Activated gamma-delta T cell (primary cell): ENCODE measurements at places on chromosomes 7 and 10.

DNA sequence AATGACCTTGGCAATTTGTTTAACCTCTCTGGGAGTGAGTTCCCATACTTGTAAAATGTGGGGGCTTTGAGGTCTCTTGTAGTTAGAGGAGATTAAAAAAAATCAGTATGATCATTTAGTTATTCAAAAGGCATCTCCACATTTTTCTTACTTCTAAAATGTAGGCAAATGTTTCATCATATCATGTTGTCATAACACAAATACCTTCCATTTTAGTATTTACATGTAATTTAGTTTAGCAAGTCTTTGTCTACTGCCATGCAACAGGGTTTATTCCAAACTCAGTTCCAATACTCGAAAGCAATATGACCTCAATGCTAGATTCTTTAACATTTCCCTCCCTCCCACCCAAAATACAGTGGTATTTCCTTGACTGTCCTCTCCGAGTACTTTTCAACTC is 262.8 kb upstream of the IMMP2L start:
- no peak for DNase-seq

GRCh38 chr7:91330191-91330808 is 66.1 kb downstream of the FZD1 start:
- no peak for DNase-seq

- DNase-seq: no peak
Measured at GRCh38 chr7:36637417-36637816, 86.9 kb downstream of the AOAH start.

- no peak for DNase-seq
Measured at GRCh38 chr10:29055101-29055500, 233.8 kb upstream of the LYZL1 start.

GRCh38 chr10:61998937-61999336 is 97.4 kb downstream of the ARID5B start:
- DNase-seq: no peak

DNA sequence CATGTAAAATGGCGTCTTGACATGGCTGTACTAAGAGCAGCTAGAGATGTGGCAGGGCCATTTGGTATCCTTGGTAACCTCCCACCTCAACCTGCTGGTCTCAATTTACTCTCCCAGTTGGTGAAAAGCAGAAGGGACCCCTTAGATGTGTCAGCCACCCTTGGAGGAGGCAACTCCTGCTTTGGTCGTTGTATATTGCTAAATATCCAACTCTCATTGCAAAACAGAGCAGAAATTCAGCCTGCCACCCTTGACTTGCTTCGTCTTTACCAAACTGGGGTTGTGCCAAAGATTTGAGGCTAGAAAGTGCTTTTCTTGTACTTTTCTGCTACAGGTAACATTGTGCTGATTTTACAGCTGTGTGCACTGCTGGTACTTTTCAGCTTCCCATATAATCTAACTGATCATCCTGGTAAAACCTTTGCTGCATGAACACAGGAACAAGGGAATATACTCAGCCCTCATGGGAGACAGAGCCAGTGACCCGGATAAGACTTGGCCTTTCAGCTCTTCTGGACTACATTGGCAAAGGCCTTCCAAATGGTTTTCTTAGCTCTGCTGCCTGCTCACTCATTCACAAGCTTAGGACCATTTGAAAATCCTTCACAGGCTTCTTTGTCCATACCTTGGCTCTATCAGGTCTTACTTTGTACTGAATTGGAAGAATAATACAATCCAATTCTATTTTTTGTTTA is 2.2 kb upstream of the VSTM4 start:
- DNase-seq: no peak

GRCh38 chr10:106900016-106900652 is 264.4 kb downstream of the SORCS1 start:
- no peak for DNase-seq

- no peak for DNase-seq
Measured at GRCh38 chr10:95266674-95267095, 24.1 kb downstream of the PDLIM1 start.

- no peak for DNase-seq
Measured at GRCh38 chr7:86900886-86901285, 158.6 kb downstream of the ELAPOR2 start.

GRCh38 chr7:17302575-17303142 is 4.2 kb downstream of the AHR start:
- no peak for DNase-seq

DNA sequence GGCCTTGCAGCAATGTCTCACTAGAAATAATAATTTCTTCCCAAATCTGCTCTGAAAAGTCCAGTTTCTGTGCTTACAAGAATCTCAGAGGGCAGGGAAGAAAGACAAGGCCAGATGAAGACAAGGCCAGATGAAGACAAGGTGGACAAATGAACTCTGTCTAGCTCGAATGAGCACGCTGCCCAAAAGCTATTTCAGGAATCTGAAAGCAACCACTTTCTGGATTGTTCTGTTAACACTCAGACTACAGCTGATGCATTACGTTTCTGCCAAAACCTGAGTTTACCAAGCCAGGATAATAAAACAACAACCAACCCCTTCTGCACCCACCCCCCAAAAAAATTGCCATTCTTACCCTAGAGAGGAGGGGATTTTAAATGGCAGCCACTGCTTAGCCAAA is 1073.6 kb downstream of the SORCS3 start:
- DNase-seq: no peak
